NCI-H226 (cell line): ENCODE measurements at places on chromosomes 7 and 10.

DNA sequence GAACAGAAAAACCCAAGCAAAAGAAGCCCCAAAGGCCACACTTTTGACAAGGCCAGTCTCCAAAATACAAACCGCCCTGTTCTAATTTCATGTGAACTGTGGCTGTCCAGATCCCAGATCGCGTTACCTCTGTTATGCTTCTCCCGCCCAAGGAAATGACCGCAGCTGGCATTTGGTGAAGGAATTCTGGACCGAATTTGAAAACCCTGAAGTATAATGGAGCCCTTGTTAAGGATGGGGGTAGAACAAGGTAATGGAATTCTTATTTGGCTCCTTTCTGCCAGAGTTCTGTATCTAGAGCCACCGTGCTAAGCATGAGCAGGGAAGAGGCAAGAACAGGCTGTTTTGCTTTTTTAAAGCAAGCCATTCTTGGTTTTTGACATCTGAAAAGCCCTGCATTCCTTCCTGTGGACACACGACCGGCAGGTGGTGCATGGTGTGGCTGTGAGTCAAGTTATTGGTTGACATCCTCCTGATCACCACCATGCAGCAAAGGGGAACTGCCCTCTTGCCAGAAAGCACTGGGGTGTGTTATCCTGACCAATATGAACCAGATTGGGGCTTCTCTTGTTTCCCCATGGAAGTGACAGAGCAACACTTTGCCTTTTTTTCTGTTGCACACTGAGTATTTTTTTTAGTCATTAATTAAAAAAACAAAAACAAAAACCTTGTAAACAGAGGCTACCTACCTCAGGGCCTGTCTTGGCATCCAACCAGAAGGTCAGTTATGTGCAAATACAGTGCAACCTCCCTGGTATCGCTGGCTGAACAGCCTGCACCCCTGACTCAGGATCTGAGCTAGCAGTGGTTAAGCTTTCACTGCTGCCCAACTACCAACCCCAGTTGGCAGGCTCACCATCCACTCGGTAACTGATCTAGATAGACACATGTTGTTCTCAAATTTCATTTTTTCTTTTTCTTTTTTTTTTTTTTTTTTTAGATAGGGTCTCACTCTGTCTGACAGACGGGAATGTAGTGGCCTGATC, 14.2 kb downstream of the UCMA start:
- no peak for DNase-seq

- no peak for DNase-seq
These were observed 51.0 kb downstream of the ATXN7L1 start for GRCh38 chr7:105825371-105825770.

GRCh38 chr7:157932498-157933218, 595.9 kb downstream of the DNAJB6 start:
- DNase-seq: no peak

GRCh38 chr7:69994218-69994617, 395.9 kb downstream of the AUTS2 start:
- no peak for DNase-seq

DNA sequence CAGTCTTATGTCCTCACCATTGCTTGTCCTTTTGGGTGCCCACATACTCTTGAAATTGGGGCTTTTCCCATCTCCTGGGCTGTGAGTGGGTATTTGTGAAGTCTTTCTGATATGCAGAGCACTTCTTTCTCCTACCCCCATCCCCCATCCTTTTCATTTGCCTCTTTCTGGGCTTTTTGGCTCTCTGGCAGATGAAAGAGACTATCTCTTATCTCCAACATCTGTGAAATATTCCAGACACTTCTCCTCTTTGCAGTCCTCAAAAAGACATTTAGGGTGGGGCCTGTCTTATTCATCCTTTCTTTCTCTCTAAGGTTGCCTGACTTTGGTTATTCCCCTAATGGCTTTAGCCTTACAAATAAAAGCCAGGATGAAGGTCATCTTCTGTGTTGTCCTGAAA, 462.2 kb upstream of the MKI67 start:
- DNase-seq: no peak

- DNase-seq: no peak
These were observed 256.8 kb downstream of the CELF2 start for GRCh38 chr10:11274452-11274851.

GRCh38 chr7:13639396-13639795, 350.1 kb downstream of the ETV1 start:
- DNase-seq: no peak

GRCh38 chr10:67098461-67098860, 172.6 kb downstream of the LRRTM3 start:
- no peak for DNase-seq

GRCh38 chr7:119783799-119784198, 489.2 kb upstream of the KCND2 start:
- peak; percentile 9 for DNase-seq

DNA sequence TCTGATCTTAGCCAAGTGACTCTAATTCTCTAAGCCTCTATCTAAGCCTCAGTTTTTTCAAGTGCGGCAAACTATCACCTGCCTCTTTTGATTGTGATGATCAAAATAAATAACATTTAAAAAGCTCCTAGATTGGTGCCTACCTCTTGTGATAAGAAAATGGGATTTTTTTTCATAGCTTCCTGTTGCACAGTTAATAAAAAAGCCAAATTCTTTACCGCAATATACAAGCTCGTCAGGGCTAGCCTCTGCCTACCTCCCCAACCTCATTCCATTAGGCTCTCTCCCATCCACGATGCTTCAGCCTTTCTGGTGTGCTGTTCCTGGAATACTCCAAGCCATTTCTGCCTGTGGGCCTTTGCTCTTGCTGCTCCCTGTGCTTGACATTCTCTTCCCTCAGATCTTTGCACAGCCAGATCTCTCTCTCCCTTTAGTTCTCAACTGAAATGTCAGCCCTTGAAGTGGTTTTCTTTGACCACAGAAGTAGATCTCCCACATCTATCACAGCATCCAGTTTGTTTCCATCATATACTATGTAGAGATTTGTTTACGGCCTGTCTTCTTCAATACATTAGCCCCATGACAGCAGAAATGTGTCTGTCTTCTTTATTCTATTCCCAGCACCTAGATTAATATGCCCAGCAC, 48.8 kb downstream of the SFR1 start:
- DNase-seq: no peak

DNA sequence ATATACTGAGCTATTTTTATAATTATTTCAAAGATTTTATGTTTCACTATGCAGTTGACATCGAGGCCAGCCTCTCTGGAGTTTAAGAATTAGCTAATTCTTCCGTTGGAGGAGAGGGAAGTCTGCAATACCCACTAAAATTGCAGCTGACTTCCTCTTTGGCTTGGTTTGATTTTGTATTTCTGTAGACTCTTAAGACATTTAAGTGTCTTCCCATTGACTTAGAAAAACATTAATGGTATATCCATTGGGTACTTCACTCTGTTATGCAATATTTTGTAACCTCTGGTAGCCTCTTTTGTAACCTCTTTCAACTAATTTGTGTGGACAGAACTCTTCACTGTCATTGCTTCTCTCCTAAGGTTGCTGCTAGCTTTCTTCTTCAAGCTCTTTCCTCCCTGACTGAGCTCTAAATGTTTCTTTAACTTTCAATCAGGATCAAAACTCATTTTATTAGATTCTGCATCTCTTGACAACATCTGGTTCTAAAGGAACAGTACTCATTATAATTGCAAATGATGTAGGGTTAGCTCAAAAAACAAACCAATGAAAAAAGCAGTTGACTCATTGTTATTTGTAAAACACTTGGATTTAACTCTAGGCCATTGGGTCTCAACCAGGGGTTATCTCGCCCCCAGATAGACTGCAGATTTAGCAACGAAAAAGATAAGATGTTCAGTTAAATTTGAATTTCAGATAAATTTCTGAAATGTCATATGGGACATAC, 1.7 kb upstream of the ANKRD22 start:
- DNase-seq: no peak

- no peak for DNase-seq
These were observed 56.4 kb upstream of the DKK1 start for GRCh38 chr10:52257692-52258075.

GRCh38 chr7:26645121-26645520, 219.3 kb downstream of the SKAP2 start:
- no peak for DNase-seq
